Smooth muscle cell of the brain vasculature (primary cell): ENCODE measurements at places on chromosomes 12 and 14.
A peak's percentile ranks its signal among the peaks of the same experiment; 100 is the strongest.

- DNase-seq, result no peak
Observed at GRCh38 chr12:132430838-132431774, 58.8 kb upstream of the FBRSL1 start.

- DNase-seq, result peak; percentile 33
Observed at GRCh38 chr12:54579696-54580333, 8.6 kb downstream of the PPP1R1A start.

DNA sequence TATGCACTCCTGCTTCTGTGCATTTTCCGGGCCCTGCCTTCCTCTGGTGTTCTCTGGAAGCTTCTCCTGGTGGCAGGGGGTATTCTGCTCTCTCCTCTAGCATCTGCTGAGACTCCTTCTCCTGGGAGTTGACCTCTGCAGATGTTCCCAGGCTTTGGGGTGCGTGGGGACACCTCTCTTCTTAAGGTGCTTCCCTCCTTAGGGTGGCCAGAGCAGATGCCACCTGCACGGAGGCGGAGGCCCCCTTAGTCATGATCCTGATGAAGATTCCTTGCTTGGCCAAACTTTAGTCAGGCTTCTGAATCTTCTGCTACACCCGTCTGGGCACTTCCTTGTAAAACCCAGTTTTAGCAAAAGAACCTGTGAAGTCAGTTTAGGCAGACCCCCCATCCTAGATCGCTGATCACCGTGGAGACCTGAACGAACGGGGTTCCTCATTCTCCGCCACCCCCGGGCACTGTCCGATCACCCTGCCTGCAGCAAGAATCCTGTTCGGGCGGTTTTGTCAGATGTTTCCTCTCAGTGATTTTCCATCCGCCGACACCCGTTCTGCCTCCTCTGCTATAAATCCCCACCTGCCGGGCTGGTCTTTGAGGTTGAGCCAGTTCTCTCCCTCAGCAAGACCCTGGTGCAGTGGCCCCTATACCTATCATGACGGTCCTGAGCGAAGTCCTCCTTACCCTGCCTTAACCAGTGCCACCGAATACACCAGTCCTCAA is 111.9 kb downstream of the CALM1 start:
- no peak for DNase-seq

GRCh38 chr12:40013847-40014246 is 92.0 kb downstream of the SLC2A13 start:
- DNase-seq, result no peak

DNA sequence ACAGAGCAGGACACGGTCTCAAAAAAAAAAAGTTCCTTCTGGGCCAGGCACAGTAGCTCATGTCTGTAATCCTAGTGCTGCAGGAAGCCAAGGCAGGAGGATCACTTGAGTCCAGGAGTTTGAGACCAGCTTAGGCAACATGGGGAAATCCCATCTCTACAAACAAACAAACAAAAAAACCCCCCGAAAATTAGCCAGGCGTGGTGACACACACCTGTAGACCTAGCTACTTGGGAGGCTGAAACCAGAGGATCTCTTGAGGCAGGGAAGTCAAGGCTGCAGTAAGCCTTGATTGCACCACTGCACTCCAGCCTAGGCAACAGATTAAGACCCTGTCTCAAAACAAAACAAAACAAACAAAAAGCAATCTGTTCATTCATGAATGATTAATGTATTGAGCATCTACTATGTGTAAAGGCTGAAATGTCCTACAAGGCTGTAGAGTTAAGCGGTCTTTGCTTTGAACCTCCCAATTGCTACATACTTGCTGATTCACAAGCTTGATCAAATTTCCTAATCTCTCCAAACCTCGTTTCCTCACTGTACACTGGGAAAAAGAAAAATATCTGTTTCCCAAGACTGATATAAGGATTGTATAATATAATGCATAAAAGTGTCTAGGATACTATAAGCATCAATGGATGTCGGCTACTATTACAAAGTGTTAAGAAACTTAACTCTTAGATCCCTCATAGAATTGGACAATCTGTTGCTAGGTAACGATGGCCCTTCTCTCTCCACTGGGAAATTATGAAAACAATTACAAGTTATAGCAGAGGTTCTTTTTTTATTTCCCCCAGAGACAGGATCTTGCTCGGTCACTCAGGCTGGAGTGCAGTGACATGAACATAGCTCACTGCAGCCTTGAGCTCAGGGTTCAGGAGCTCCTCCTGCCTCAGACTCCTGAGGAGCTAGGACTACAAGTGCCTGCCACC is 7.9 kb upstream of the RILPL2 start:
- DNase-seq, result no peak

- no peak for DNase-seq
Observed at GRCh38 chr14:70905301-70905700, 2.0 kb upstream of the PCNX1 start.

DNA sequence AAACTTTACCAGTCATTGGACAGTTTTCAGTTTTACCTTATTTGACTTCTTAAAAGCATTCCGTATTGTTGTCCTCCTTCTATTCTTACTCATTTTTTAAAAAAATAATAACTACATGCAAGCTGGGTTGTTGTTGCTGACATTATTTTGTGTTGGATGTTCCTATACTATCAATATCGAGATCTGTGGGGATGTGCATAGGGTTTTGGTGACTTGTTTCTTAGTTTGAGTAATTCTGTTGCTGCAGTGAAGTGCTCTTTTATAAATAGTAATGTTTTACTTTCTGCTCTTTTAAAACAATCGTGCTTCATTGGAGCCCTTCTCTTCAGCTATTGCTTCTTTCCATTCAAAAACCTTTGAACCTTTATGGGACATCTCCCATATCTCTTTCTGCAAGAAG is 79.4 kb downstream of the METTL25 start:
- DNase-seq, result no peak

DNA sequence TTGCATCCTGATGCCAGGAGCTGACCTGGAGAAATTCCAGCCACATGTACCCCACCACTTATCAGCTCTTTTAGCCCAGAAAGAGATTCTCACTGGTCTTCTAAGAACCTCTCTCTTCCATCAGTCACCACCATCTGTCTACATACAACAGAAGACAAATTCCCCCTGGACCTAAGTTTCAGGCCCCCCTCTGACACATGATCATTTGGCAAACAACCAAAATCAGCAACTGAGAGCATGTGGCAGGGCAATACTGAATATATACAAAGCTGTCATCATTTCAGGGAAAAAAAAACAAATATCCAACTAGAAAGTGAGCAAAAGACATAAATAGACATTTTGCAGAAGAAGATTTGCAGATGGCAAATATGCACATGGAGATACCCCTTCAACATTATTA is 180.2 kb downstream of the FOXN3 start:
- no peak for DNase-seq

GRCh38 chr12:54940727-54941315 is 43.7 kb downstream of the TESPA1 start:
- no peak for DNase-seq

DNA sequence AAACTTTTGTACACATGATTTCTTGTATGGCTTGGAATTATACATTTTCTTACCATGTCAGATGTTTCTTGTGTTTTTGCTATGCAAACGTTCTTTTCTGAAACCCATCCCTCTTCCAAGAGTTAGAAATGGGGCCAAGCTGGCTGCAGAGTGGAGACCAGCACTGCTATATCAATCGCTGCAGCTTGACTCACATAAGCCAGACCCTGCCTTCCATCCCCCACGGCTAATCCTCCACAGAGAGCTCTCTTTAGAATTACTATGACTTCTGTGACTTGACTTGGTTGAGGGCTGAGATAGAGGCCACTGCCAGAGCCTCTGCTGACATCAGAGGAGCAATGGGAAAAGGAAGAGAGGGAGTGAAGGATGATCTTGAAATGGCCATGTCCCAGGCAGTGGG is 147.9 kb downstream of the DACT1 start:
- no peak for DNase-seq

- DNase-seq, result no peak
Observed at GRCh38 chr14:33668066-33668465, 282.8 kb downstream of the EGLN3 start.

GRCh38 chr12:66813137-66813892 is 134.4 kb upstream of the GRIP1 start:
- no peak for DNase-seq

DNA sequence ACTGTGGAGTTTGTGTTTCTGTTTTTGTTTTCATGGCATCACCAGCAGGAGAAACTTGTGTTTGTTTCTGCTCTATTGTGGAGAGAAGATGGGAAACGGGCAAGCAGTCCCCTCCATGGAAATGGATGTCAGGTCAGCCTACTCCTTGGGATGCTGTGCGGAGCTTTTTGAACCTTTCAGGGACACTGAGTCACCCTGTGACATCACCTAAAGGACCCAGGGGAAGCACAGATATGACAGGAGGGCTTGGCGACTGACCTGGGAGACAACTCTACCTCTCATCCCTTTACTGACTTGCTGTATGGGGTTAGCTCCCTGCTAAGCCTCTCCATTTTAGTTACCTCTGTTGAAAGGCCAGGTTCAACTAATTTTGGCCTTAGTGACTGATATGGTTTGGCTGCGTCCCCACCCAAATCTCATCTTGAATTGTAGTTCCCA is 706.9 kb upstream of the TMEM132C start:
- no peak for DNase-seq

- no peak for DNase-seq
Observed at GRCh38 chr14:39592116-39592789, 160.0 kb upstream of the FBXO33 start.

DNA sequence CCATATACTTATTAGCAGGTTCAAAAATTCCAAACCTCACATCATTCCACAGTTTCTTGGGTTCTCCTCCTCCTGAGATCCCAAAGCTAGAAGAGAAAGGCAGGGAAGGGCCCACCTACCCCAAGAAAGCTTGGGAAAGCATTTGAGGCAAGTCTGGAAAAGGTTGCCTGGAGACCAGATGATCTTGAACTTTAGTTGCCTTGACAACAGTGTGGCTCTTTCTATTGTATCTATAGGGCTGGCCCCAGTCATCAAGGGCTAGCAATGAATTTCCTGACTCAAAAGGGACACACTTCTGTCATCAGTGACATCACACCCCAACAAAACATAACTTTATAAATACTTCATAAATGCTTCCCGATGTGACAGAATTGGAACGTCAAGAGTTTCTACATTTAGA is 40.0 kb downstream of the ZFYVE1 start:
- DNase-seq, result no peak

DNA sequence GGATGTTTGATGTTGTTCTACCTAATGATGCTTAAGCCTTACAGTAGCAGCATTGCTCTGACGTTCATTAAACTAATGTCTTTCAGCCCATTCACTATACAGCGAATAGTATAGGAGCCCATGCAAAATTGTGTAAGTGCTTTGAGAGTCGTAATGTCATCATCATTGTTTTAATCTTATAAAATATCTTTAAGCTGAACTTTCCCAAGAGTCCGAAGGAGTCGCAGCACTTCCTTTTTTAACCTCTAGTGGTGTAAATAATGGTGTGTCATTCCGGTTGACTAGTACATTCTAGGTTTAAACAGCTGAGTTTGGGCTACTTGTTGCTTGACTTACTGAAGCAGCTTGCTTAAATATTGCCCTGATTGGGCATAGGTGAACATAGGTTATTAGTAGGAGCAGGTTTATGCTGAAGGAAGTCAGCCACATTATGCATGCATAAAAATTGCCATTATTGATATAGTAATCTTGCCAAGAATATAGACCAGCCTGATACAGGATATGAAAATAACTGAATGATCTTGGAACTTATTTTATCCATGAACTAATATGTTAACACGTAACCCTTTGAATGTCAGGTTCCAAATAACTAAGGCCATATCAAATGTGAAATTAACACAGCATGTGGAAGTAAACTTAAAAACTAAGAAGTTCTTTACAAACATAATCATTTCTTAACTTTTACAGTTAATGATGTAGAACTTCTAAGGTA is 2.6 kb downstream of the WNK1 start:
- no peak for DNase-seq

GRCh38 chr14:78933948-78934524 is 763.9 kb downstream of the NRXN3 start:
- DNase-seq, result peak; percentile 23

DNA sequence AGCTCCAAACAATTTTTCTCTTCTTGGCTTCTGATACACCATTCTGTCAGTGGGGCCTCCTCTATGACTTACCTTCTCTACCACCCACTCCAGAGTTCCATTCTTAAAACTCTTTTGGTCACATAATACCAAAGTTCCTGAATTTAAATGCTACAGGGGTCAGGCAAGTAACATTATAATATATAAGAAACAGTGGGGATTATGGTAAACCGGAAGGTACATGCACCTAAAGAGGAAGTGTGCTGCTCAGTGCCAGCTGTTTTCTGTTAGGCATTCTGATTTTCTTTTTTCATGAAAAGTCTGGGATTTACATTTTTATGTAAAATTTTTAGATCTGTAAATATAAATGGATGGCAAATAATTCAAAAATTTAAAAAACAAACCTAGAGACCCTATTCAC is 39.9 kb downstream of the SOS2 start:
- no peak for DNase-seq

DNA sequence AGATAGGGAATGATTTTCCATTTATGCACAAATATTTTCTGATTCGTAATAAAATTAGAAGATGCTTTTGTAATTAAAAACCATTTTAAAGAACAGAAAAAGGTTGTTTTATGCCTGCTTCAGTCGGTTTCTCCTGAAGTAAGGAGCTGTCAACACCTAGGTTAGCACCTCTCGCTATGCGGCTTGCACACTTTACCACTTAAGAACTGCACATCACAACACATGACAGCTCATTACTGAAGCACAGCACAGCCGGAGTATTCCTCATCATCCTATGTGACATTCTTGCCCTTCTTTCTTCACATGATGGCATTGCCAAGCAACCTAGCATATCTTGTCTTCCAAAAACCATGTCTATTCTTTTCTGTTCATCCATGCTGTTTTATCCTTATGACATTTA is 5.4 kb upstream of the WIF1 start:
- no peak for DNase-seq

DNA sequence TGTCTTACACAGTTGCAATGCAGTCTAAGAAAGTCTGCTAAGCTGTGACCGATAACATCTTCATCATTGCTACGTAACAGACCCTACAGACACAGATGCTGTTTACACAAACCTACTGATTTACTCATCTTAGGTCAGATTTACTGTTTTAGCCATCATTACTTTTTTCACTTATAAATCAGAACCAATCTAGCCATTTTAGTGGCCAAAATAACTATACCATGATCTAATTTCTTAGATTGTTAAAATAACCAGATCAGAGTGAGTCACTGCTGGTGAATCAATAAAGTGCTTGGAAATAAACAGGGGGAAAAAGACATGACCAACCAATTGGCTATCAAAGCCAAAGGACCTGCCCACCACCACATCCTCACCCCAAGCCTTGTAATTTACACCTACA is 57.0 kb upstream of the FOXN3 start:
- no peak for DNase-seq
